ENCODE measurements at places on chromosomes 1 and 21. TPM values are rescaled to one million over a fixed set of nuclear protein-coding genes. Genes with fewer than 3 reads are reported as not detected.

DNA sequence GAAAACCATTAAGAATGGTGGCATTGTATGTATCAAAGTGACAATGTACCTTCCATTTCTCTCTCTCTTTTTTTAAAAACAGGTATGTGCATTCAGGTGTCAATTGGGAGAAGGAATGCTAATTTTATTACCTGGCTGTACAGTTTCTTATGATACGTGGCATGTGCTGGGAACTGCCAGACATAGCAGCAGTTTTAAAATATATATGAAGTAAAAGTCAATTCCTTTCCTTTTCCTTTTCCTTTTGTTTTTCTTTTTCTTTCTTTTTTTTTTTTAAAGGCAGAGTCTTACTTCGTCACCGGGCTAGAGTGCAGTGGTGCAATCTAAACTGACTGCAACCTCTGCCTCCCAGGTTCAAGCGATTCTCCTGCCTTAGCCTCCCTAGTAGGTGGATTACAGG is 37.0 kb downstream of the SPEN start:
- no peak for DNase-seq

The ABCG1 gene
- 10.2 TPM for polyA plus RNA-seq

- DNase-seq, result no peak
Measured at GRCh38 chr1:1374589-1374928, 448 bp downstream of the AURKAIP1 start.

DNA sequence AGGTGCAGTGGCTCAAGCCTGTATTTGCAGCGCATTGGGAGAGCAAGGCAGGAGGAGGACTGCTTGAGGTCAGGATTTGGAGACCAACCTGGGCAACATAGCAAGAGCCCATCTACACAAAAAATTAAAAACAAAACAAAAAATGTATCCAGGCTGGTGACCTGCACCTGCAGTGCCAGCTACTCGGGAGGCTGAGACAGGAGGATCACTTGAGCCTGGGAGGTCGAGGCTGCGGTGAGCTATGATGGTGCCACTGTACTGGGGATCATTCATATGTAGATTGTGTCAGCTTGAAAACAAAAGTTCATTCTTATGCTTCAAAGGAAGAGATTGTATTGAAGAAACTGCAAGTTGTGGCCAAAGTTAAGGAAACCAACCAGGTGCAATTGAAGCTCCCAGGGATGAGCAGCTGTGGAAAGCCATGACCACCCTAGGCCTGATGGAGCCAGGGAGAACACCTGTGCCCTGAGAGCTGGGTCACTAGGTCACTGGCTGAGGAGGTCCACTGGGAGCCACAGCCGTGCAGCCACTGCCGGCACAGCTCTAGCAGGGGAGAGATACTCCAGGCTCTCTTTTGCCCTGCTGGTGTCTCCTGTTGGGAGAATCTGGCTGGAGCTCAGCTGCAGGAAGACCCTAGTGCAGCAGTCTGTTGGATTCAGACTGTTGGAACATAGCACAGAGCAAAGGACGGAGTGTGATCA is 13.3 kb upstream of the BRWD1 start:
- no peak for DNase-seq

DNA sequence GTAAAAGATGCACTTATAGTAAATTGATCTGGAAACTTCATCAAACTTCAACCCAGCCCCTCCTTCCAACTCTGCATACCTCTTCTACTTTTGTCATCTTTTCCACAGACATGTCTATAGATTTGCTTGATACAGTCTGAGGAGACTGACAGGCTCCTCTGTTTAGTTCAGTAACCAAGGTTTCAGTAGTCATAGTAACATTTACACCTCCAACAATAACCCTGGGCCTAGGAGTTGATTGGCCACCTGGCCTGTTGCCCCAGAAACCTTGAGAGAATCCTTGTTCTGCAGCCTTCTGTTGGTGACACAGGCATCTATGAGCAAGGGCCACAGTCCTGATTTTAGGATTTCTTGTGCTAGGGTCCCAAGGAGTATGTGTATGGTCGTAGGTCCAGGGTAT is at the start of gene CFAP141:
CFAP141 (minus strand) TSS at position 138 of the 400 bp plus-strand sequence; CDS start at position 112, 26 bp downstream.
- DNase-seq, result no peak

GRCh38 chr1:117594261-117594990 is 11.4 kb upstream of the TENT5C start:
- DNase-seq, result no peak

GRCh38 chr1:160768295-160768657 is 27.7 kb upstream of the LY9 start:
- DNase-seq, result peak; percentile 67

- DNase-seq, result no peak
Measured at GRCh38 chr1:62637392-62638105, 40.2 kb downstream of the ANGPTL3 start.

The NR0B2 gene
- 5.3 TPM for polyA plus RNA-seq

GRCh38 chr1:67754526-67754920 is 69.5 kb downstream of the GADD45A start:
- no peak for DNase-seq

DNA sequence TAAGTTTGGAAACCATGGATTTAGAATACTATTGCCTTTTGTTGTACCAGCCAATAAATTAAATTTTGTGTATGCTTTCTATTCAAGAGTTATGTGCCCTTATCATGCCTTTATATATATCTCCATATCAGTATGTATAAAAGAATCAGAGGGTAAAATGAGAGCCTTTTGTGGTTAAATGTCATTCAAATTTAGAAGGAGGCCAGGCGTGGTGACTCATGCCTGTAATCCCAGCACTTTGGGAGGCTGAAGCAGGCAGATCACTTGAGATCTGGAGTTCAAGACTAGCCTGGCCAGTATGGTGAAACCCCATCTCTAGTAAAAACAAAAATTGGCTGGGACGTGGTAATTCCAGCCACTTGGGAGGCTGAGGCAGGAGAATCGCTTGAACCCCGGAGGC is 88.9 kb downstream of the XPR1 start:
- DNase-seq, result no peak

DNA sequence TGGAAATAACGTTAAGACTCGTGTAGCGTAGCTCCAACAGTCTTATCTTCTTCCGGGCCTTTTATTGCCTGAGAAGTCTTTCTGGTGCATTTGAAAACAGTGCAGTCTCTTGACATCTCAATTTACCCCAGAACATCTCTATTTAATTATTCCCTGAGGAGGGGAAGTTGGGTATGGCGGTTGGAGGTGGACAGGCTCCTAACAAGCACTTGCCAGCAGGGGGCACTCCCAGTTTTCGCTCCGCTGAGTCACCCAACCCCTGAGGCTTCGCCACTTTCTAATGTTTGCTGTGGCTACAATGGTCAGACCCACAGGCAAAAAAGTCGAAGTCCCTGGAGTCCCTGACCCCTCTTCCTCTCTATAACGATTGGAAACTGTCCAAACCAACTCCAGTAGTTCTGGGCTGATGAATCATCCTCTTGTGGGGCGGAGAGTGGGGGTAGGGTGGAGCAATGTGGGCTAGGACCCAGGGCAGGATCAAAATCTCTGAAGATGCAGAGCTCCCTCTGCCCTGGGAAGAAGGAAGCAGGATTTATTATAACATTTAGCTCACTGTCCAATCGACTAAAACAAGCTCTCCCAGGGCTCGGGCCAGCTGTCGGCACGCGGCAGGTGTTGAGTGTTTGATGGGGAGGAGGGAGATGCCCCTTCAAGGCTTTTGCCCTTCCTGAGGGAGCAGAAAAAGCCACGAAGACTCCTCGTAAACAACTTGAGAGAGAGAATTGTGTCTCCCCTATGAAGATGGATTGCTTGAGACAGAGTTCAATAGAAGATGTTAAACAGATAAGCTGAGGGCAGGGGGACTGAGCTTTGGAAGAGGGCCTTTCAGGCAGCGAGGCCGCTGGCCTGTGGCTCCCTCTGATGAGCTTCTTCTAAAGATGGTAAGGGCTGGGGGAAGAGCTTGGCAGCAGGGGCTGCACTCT is 85.7 kb downstream of the BRINP2 start:
- DNase-seq, result peak; percentile 65

DNA sequence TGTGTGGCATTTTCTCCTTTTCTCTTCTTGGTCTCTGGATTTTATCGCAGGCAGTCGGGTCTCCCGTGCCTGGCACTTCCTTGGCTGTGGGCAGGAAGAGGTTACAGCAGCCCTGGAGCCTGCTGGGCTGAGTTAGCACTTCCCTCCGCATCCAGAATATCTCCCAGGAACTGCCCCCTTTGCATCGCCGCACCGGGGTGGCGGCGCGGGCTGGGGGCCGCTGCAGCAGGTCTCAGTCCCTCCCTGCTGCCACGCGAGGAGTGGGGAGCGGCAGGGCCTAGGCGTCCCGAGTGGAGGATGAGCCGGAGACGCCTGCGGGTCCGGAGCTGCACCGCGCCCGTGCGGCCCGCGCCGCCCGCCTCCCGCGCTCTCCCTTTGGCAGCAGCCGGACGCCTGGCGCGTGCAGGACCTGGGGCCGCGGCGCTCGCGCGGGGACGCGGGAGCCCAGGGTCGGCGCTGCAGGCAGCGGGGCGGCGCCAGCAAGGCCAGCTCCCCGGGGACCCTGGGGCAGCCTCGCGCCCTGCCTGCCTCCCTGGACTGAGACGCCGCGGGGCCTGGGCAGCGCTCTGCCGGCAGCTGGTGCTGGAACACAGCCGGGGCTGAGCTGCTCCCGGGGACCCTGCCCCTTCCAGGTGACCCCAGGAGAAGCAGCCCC is 192.8 kb downstream of the PRDM2 start:
- peak; percentile 75 for DNase-seq

The RRP1 gene
- polyA plus RNA-seq, result 25.6 TPM

The GUCA2B gene
- polyA plus RNA-seq, result not detected

DNA sequence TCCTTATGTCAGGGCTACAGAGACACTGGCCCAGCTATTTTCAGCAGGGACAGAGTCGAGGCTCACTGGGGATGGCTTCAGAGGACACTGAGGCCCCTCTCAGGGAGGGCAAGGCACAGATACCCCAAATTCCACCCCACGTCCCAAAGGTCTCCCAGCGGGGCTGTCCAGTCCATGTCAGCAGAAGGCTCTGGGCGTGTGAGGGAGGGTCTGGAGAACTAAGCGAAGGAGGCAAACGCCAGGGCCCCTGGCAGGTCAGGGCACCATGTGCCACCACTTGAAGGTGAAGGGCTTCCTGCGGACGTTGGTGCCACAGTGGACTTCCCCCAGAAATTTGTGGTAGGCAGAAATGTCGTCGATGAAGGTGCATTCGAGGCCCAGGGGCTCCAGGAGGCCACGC is 15.0 kb upstream of the SDHB start:
- no peak for DNase-seq

GRCh38 chr1:82321794-82322193 is 521.1 kb downstream of the ADGRL2 start:
- DNase-seq, result no peak

The TMEM52 gene
- polyA plus RNA-seq, result 1.9 TPM

DNA sequence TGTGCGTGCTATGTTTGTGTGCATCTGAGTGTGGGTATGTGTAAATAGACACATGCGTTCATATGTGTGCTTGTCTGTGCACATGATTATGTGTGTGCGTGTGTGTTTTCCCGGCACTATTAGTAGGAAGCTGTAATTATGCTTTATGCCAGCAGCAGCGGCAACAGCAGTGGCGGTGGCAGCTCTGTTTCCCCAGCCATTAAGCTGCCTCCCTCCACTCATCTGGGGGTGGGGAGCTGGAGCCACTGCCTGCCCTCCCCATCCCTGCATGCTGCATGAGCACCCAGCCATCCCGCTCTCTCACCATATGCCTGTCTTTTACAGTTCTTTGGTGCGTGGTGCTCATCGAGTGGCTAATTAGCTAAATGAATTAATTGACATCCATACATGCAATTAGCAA is 30.5 kb upstream of the ACOT11 start:
- no peak for DNase-seq

- no peak for DNase-seq
Measured at GRCh38 chr1:226061068-226061840, 1.3 kb upstream of the H3-3A start.

DNA sequence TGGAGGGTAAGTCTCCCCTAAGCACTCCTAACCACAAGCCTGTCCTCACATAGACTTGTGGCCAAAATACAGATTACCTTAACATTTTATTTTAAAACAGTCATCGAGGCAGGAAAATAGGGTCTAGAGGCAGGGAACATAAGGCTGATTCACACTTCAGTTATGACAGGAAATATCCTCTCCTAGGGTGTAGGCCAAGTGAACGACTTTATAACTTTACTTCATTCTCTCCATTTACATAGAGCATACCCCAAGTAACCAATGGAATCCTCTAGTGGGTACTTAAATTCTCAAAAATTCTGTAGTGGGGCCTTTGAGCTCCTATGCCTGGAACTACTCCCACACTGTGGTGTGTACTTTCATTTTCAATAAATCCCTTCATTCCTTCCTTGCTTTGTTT is 113.0 kb downstream of the WDR3 start:
- no peak for DNase-seq

The FMO2 gene
- 31.0 TPM for polyA plus RNA-seq

- DNase-seq, result no peak
Measured at GRCh38 chr1:235278233-235278914, 49.6 kb downstream of the ARID4B start.

GRCh38 chr1:28887835-28888682 is 26.3 kb upstream of the EPB41 start:
- peak; percentile 20 for DNase-seq

The IGSF5 gene
- polyA plus RNA-seq, result 0.39 TPM

The SPATA21 gene
- 0.19 TPM for polyA plus RNA-seq

GRCh38 chr1:203781962-203782361 is 13.5 kb upstream of the ZBED6 start:
- no peak for DNase-seq

DNA sequence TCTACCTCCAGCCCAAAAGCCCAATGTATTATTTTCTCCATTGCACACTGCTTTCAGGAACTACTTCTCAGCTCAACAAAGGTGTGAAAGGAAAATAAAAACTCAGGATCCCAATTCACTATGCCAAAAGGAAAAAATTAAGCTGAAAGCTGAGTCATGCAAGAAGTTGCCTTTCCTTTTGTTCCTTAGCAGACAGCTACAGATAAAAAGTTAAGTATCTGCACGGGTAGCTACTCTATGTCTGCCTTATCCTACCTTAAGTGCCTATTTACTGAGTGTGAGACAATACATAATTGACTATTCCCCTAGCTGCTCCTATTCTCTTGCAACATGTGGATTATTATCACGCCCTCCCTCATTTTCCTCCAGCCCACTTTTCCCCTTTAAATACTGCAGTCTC is 84.1 kb downstream of the ADCY10 start:
- DNase-seq, result no peak

DNA sequence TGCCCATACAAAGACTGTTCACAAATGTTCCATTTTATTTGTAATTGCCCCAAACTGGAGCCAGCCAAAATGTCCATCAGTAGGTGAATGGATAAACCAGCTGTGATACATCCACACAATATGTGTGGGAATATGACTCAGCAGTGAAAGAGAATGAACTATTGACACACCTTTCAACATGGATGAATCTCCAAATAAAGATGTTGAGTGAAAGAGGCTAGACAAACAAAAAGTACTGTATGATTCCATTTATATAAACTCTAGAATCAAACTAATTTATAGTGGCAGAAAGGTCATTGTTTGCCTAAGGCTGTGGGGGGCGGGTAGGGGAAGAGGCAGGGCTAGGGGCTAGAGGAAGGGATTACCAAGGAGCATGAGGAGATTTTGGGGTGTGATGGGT is 4.5 kb downstream of the DHCR24 start:
- no peak for DNase-seq

The LCE1E gene
- not detected for polyA plus RNA-seq

The RABGGTB gene
- polyA plus RNA-seq, result 73.9 TPM

- DNase-seq, result no peak
Measured at GRCh38 chr1:162361349-162361748, 15.3 kb downstream of the SPATA46 start.

GRCh38 chr1:194052514-194053338 is 866.3 kb upstream of the B3GALT2 start:
- DNase-seq, result no peak
